ENCODE measurements at places on chromosomes 4 and X.

DNA sequence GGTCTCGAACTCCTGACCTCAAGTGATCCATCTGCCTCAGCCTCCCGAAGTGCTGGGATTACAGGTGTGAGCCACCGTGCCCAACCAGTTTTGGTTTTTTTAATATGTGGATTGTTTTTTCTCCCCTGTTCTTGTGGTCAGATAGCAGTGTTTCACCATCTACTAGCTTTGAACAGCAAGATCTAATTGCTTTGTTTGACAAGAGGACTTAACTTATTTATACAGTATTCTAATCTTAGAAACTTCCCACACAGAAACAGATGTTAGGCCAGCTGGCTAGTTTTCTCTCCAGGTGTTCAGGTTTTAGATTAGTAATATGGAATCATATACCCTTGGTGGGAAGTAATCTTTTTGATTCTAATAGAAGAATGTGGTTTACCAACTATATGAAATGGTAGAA is 12.9 kb downstream of the ING2 start:
- DNase-seq, result no peak

DNA sequence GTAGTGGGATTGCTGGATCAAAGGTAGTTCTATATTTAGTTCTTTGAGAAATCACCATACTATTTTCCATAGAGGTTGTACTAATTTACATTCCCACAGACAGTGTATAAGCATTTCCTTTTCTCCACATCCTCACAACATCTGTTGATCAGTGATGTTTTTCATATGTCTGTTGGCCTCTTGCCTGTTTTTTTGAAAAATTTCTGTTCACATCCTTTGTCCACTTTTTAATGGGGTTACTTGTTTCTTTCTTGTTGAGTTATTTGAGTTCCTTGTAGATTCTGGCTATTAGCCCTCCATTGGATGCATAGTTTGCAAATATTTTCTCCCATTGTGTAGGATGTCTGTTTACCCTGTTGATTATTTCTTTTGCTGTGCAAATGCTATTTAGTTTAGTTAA is 72.6 kb downstream of the STOX2 start:
- DNase-seq, result no peak

DNA sequence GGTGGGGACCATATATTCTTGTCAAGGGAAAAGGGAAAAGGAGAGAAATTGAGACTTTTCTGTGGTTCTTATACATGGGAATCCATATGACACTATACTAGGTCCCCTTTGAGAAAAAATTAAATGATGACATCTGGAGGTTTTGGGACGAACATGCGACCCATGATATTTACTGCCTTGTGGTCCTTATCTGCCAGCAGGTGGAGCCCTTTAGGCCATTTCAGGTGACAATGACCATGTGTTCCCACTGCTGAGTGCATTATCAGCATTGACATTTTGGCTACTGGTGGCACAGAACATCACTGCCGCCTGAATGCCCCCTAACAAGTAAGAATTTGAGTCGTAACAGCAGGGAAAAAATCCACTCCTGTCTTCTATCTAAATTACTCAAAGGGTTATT is 843.4 kb downstream of the FSTL5 start:
- peak; percentile 8 for DNase-seq

DNA sequence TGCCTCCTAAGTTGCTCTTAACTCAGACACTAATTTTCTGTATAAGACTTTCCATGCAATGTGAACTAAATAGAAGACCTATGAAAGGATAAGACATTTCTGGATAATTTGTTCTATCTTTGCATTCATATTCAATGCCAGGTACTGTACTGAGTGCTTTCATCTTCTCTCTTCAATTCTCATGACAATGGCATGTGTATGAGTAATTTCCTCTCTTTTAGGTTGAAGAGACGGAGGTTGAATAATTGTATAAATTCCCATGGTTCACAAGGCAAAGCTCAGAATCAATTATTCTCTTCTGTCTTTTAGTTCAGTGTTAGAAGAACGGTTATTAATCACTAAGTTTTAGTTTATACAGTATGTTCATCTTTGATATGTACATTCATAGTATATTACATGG is 29.3 kb upstream of the CFAP299 start:
- no peak for DNase-seq

GRCh38 chrX:132058975-132059374 is 35.9 kb downstream of the STK26 start:
- DNase-seq, result no peak

DNA sequence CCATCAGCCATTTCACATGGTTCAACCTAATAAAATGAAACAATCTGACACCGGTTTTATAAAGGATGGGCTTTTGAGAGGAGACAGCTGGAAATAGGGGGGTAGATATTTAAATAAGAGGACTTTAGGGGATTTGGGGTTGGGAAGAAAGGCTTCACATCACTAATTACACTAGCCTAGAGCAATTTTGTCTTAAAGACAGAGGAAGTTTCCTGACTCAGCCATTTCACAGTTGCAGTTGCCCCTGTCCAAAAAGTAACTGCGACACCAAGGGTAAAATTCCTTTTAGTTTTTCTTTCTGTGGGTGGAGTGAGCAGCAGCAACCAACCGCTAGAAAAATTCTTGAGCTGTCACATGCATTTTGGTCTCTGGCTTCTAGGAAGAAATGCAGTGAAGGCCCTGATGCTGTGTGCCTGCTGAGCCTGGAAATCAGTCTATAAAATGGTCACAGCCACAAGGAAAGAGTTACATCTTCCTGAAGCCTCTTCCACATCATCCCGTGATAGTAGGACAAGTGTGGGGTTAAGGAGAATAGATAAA is 233.6 kb downstream of the ZNF674 start:
- DNase-seq, result no peak

DNA sequence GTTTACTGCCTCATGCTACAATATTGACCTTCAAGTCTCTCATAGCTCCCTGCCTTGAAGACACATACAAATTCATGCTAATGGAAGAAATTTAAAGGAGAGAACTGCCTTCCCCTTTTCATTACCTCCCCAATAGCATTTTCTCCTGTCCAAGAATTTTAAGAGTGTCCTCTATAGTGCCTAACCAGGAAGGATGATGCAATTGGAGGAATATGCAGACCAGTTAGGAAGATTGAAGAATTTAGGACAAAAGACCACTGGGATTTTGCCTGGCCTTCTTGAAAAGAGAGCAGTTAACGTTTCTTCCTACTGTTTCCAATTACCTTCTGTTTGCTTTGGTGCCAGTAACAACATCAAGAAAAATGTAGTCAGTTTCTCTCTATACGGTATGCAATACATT is 443.9 kb downstream of the INPP4B start:
- DNase-seq, result no peak

DNA sequence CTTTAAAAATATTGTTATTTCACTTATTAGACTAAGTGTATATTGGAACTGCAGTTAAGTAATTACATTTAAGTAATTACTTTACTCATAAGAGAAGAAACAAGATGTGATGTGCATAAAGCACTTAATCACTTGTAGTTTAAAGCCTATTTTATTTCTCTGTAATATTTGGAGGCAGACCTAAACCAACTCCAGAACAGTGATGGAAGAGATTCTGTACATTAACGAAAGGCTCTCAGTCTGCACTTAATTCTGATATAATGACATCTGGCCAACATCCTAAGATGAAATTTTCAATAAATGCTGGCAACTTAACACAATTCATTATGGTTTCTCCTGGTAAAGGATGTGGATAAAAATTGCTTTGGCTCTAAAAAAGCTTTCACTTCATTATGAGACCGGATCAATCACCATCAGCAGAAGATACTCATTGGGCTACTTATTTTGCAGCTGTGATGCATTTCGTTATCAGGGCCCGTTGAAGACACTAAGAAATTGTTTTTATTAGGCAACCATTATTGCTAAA is 342.6 kb downstream of the C4orf33 start:
- DNase-seq, result no peak

DNA sequence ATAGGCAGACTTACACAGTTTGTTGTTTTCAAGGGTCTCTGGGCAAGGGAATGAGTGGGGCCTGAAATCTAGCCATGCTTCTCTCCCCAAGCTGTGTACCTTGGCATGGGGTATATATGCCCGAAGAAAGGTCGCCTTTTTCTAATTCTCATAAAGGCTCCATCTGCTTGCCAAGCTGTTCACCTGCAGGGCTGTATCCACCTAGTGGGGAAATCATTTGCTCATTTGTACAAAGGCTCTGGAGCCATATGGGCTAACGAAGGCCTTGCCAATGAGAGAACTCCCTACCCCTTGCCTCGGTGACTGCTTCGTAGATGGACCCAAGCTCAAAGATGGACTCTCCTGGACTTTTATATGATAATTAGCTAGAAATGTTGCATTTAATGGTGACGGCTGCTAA is 1097.0 kb downstream of the PDHA2 start:
- DNase-seq, result no peak

DNA sequence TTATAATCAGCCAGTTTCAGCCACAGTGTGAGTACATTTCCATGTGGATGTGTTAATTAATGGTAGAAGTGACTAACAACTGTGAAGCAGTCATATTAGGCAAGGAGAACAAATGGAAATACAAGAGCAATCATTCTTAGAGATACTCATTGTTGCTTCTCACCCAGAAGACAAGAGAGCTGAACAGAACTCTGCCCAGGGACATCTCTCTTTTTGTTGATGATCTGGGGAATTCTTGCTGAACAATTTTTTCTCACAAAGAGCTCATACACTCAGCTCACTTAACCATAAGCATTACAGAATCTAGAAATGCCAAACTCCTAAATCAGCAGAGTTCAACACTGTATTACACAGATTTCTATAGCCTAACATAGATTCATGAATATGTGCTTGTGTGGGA is 150.1 kb downstream of the COMMD8 start:
- no peak for DNase-seq

GRCh38 chr4:40421839-40422708 is 86.9 kb downstream of the CHRNA9 start:
- peak; percentile 24 for DNase-seq

DNA sequence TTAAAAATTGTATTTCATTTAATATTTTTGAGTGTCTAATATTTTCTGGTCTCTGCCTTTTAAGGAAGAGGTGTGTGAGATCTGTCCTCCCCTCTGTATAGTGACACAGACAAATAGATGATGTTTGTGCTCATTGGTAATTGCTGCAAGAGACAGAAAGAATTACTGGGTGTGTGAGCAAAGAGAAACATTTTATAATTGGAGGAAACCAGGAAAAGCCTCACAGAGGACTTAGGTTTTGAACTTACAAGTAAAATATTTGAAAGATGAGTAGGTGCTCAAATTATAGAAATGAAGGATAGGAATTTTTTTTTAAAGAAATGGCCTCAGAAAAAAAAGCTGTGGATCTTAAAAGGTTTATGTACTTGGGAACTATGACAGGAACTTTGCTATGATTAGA is 149.8 kb downstream of the SPCS3 start:
- no peak for DNase-seq

DNA sequence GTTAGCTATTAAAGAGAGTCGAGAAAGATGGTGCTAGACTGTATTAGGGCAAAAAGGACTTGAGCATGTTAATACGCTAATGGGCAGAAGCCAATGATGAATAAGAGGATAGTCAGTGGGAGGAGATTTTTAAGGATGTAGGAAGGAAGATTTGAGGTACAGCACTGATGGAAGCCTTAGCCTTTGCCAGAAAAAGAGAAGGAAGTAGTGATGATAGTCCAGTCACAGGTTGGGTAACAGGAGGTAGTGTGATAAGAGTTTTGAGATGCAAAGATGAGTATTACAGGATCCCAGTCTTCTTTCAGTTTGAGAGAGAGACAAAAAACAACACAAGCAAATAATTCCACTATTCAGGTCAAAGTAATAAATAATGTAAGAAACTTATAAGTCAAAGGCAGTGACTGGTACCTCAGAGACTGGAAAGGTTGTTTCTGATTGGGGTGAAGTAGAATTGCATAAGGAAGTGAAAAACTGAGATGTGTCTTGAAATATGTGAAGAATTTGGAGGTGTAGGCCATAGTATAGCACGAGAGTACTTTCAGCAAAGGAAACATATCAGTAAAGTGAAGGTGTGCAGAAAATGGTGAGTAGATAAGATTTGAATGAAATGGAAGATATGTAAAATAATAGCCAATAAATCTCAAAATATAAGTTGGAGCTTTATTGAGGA is 22.1 kb upstream of the NDNF start:
- DNase-seq, result no peak

- no peak for DNase-seq
Observed at GRCh38 chr4:54392479-54392878, 163.4 kb downstream of the PDGFRA start.

GRCh38 chr4:164639001-164639400 is 114.9 kb upstream of the SMIM31 start:
- DNase-seq, result no peak

DNA sequence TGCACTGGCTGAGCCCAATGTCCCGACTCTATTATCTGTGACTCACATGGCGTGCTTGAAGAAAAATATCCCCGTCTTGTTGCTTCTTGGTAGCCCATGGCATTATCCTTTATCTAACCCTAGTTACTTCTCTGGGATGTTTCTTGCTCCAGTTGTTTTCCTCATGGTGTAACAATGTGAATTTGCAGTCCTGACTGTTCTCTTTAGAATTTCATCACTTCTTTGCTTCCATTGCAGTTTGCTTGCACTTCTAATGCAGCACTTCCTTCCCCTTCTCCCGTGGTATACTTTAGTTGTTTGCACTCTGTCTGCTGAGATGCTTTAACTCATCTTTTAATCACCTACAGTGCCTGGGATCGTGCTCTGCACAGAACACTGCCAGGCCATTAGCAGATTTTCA is 126.9 kb downstream of the MAML3 start:
- DNase-seq, result no peak

DNA sequence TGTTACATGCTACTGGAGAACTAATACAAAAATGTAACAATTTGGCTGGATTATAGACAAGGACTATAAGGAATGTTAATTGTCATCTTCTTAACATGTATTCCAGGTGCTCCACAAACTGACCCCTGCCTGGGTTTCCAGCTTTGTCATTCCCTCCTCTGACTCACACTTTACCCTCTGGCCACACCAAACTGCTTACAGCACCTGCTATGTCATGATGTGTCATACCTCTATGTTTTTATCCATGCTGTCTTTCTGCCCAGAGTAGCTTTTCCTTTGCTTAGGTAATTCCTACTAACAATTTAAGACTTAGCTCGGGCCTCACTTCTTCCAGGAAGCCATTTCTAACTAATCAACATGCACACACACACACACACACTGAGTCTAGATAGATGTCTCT is 14.0 kb upstream of the SHROOM4 start:
- DNase-seq, result no peak

DNA sequence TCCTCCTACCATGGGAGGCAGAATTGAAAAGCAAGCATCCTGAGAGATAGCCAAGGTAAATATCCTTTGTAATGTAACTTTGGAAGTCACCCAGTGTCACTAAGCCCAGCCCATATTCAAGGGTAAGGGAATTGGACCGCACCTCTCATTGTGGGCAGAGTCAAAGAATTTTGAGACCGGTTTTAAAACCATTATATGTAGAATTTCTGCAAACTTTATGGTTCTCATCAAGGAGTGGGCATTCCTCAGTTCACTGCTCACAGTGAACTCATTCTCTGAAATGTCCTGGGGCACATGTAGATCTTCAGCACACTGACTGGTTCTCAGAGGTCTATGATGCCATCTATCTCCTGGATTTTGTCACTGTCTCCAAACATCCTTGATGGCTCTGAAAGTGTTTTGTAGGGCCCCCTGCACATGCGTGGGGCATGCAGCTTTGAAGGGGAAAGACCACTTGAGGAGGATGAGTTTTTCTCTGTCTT is 35.3 kb upstream of the CHRNA9 start:
- DNase-seq, result no peak

Data from GM19239 (cell line).